Prostate gland (tissue), 2 donors: ENCODE measurements at places on chromosomes 3 and 15. TPM values are rescaled to one million over a fixed set of nuclear protein-coding genes. Genes with fewer than 3 reads are reported as not detected.

DNA sequence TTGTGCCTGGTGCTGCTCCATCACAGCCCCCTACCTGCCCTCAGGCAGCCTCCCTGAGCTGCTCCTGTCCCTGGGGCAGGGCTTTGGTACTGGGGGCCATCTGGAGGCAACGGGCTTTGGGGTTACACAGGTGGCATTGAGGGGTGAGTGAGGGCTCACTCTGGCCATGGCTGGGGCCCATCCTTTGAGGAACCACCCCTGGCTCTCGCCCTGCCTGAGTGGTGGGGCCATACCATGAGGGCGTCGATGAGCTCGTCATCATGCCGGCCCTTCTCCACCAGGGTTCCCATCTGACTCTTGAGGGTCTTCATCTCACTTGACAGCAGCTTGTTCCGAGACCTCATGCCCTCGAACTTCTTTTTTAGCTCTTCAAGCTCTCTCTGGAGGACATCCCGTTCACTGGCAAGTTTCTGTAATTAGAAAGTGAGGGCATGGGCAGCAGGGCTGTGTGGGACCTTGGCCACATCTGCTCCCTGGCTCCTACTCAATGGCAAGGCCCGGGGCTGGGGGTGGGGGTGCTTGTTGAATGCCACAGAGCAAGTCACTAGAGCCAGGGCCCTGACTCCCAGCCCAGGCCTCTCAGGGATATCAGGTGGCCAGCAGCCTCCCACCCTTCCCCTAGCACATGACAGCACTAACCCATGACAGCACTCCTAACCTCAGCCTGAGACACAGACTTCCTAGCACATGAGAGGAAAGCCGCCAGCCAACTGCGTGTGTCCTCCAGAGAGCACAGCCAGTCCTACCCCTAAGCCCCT, 33.5 kb downstream of the CCDC13 start:
- no peak for DNase-seq

- no peak for DNase-seq
Measured at GRCh38 chr15:32878342-32878741, 160.5 kb downstream of the GREM1 start.

The PPP4R2 gene
- total RNA-seq = 29.6 TPM

The ROBO1 gene
- 50.8 TPM for total RNA-seq
